ENCODE measurements at places on chromosomes 2 and 18.

- no peak for DNase-seq
Observed at GRCh38 chr2:178997477-178997876, 52.5 kb downstream of the CCDC141 start.

- no peak for DNase-seq
Observed at GRCh38 chr18:10329101-10329500, 125.3 kb upstream of the APCDD1 start.

GRCh38 chr2:58033530-58033929 lies 13.1 kb upstream of the VRK2 start:
- DNase-seq: no peak

DNA sequence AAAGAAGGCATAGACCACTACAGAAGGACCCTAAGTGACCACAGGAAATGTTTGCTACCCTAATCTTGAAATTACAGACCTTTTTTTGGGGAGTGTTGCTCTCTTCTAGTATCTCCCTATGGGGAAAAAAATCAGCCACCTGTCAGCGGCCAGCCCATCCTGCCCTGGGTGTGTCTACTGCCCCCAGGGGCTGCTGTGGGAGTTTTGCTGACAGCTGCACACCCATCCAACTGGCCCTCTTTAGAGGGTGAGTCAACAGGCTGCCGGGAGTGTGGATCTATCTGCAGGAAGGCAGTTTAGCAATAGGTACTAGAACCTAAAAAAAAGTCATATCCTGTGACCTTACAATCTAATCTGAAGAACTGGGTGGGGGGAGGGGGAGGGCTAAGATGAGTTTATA lies 796 bp upstream of the DYSF start:
- DNase-seq: no peak

DNA sequence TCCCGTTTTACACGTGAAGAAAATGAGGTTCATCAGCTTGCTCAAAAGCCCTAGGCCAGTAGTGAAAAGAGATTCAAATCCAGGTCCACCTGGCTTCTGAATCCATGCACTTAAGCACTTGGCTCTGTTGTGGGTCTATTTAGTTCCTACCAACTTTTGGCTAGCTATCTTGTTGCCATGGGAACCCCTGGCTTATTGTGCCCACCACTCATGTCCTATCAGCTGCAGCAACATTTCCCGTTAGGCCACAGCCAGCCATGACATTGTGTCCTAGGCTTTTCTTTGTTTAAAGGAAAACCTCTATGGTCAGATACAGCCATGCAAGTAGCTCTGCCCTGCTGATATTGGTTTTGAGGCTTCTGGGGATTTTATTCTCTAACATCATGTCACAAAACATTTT lies 49.8 kb downstream of the PLEK start:
- no peak for DNase-seq
